ENCODE measurements at places on chromosomes 7 and 10.

GRCh38 chr7:16350634-16351033, 70.7 kb downstream of the CRPPA start:
- no peak for DNase-seq

DNA sequence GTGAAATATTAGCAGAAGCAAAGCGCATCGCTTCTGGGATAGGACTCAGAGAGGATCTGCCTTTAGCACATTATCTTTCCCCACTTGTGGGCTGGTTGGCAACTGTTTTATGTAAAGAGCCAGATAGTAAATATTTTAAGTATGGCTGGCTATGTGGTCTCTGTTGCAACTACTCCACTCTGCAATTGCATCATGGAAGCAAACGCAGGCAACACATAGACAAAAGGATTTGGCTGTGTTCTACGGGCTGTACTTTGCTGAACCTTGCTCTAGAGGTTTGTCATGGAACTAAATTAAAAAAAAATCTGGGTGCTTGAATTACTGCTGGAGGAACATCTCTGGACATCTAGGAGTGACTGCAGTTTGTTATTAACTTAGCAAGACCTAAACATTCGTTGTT, 307.8 kb upstream of the TPK1 start:
- no peak for DNase-seq

GRCh38 chr10:61836888-61837754, 64.4 kb upstream of the ARID5B start:
- peak; percentile 62 for DNase-seq

DNA sequence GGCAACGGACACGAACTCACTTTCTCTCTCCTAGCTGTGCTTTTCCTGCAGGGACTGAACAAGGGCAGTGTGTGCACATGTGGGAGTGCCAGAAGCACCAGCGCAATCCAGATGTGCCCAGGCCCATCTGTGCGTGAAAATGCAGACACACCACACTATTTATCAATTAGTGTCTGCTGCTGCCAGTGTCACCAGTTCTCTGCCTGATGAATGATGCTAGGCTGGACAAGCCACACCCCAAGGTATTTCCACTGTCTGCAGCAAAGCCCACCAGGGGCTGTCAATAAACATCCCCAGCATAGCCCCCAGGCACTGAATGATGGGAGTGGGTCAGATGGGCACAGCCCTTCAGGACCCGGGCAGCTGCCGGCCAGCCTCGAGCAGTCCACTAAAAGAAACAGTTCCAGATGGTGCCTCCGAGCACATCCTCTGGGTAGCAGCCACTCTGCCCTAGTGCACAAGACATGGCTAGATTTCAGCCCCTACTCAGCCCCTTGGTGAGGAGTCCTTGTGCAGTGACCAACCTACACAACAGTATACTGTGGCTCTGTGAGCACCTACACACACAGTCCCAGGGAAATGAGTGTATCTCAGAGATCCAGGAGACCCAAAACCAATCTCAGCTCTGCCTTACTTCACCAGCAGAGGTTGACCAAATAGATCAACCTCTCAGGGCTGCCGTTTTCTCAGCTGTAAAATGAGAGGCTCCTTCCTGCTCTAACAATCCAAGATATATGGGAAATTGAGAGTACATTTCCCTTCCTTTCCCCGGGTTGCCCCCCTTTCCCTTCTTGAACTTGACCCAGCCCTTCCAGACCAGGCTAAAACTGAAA, 314.7 kb downstream of the PLXNA4 start:
- no peak for DNase-seq

- peak; percentile 39 for DNase-seq
These were observed 99.1 kb downstream of the CABCOCO1 start for GRCh38 chr10:61761825-61762217.

- no peak for DNase-seq
These were observed 22.0 kb downstream of the VWA2 start for GRCh38 chr10:114261076-114261475.

DNA sequence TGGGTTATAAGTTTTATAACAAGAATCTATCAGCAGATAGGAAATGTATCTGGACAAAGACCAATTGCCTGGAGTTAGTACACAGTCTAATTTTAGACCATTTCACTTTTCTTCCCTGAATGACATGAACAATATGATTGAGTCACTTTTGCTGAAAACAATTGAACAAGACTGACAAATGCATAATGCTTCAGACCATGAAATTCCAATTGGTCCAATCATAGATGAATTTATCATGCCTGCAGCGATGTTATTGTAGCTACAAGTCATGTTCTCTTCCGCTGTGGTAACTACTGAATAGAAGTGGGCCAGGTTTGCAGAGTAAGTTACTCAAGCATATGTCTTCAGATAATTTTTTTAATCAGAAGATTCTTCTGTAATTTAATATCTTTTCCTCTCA, 73.4 kb downstream of the VSTM2A start:
- DNase-seq, result no peak

GRCh38 chr10:11178606-11179515, 161.2 kb downstream of the CELF2 start:
- peak; percentile 7 for DNase-seq

- DNase-seq, result no peak
These were observed 202.2 kb downstream of the DNAJB9 start for GRCh38 chr7:108771853-108772252.
